ENCODE measurements at places on chromosomes 6 and 20. TPM values are rescaled to one million over a fixed set of nuclear protein-coding genes. Genes with fewer than 3 reads are reported as not detected.

DNA sequence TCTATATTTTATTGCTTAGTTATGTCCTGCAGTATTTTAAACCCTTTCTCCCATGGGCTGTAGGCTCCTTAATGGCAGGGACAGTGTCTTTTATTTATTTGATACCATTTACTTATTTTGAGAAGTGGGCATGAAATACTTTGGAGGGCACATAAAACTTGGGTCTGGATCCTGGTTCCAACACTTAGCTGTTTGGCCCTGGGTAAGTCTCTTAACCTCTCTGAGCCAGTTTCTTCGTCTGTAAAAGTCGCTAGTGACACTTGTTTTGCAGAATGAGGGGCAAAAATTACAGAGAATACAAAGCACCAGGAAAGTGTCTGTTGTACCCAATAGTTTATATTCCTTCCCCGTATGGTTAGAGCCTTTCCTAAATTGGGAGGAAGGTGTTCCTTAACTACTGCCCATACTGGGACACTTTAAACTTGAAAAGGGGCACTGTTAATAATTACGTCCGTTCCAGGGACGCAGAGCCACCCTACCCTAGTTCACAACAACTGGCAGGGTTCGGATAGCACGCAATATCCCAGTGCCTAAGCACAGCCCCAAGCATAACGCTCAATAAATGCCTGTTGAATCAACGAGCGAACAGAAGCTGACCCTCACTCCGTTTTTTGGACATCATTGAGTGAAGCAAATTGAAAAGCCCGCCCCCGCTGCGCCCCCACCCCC is 6.0 kb upstream of the ARMC12 start:
- H3K36me3 ChIP-seq = no peaks in the 10 kb centered on the region
- no peak for DNase-seq
- no peaks in the 10 kb centered on the region for H3K27me3 ChIP-seq
- H3K4me3 ChIP-seq = peak overlapping the region; percentile 95
- peak overlapping the region; percentile 12 for H3K27ac ChIP-seq

FNDC11 gene
- total RNA-seq = 1.5 TPM

GRCh38 chr6:43092635-43093034 is 16.5 kb downstream of the PTK7 start:
- no peak for DNase-seq
- peak overlapping the region; percentile 5 for H3K4me3 ChIP-seq
- peaks cover 66% of the 10 kb centered on the region for H3K4me1 ChIP-seq
- no peaks in the 10 kb centered on the region for H3K27me3 ChIP-seq

- no peaks in the 10 kb centered on the region for H3K27me3 ChIP-seq
- no peak overlapping the region for H3K27ac ChIP-seq
- DNase-seq = no peak
- peaks cover 19% of the 10 kb centered on the region for H3K4me1 ChIP-seq
- no peak overlapping the region for H3K4me3 ChIP-seq
Observed at GRCh38 chr6:31090973-31091364, 21.4 kb downstream of the C6orf15 start.

GRCh38 chr6:48996461-48997119 is 466.5 kb downstream of the MMUT start:
- H3K27ac ChIP-seq = no peak overlapping the region
- H3K4me1 ChIP-seq = no peaks in the 10 kb centered on the region

DNA sequence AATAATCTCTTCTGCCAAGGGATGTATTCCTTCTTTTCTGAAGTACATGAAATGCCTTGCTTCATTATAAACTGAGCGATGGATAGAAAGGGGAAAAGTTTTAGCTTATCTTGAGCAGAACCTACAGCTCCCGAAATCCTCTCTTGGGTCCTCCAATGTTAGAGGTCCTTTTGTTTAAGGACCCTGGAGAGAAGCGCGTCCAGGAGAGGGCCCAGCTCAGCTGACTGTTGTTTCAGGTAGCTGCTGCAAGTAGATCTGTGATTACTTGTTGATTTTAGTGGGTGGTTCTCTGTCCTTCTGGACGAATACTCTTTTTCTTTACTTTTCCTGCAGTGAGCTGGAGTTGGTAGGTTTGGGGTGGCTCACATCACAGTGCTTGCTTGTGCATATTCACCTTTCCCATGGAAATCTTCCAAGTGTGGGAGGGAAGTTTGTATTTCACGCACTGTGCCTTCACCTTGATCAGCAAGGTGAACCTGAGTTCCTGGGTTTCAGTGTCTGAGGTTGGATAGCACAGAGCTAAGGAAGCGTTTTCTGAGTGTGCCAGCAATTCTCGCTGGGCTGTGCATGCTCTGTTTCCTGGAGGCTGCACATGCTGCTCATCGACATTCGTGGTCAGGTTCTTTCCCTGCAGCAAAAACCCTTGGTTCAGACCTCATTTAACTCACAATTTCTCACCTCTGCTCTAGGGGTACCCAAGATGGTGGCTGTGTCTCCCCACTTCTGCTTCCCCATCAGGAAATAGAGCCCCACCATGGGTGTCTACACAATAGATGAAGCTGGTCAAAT is 176.3 kb downstream of the JARID2 start:
- H3K27ac ChIP-seq = no peak overlapping the region
- H3K36me3 ChIP-seq = peaks cover 26% of the 10 kb centered on the region
- no peak overlapping the region for H3K4me3 ChIP-seq
- no peak for DNase-seq

- H3K27me3 ChIP-seq = no peaks in the 10 kb centered on the region
- no peaks in the 10 kb centered on the region for H3K4me1 ChIP-seq
- no peak overlapping the region for H3K4me3 ChIP-seq
- no peak for DNase-seq
- no peaks in the 10 kb centered on the region for H3K36me3 ChIP-seq
Observed at GRCh38 chr6:45545416-45545815, 167.7 kb upstream of the SUPT3H start.

DNA sequence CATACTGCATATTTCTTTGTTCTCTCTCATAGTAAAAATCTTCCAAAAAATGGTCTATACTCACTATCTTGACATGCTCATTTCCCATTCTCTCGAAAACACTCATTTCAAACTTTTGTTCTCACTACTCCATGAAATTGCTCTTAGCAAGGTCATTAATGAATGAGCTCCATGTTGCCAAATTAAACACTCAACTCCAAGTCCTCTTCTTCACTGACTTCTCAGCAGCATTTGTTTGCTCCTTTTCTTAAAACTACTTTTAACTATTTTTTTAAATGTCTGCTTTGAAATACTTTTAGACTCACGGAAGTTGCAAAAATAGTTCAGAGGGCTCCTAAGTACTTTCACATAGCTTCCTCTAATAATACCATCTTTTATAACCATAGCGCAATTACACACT is 274.0 kb upstream of the PREP start:
- peaks cover 14% of the 10 kb centered on the region for H3K36me3 ChIP-seq
- H3K4me1 ChIP-seq = no peaks in the 10 kb centered on the region
- no peak overlapping the region for H3K27ac ChIP-seq
- DNase-seq = no peak
- no peak overlapping the region for H3K4me3 ChIP-seq
- H3K27me3 ChIP-seq = no peaks in the 10 kb centered on the region

GRCh38 chr6:16718356-16718755 is 42.9 kb downstream of the ATXN1 start:
- H3K27me3 ChIP-seq = no peaks in the 10 kb centered on the region
- peaks cover 26% of the 10 kb centered on the region for H3K4me1 ChIP-seq
- DNase-seq = no peak

GRCh38 chr20:53712212-53712977 is 118.8 kb upstream of the ZNF217 start:
- no peaks in the 10 kb centered on the region for H3K36me3 ChIP-seq
- no peak overlapping the region for H3K27ac ChIP-seq
- no peaks in the 10 kb centered on the region for H3K27me3 ChIP-seq
- no peak overlapping the region for H3K4me3 ChIP-seq
- H3K4me1 ChIP-seq = peaks cover 15% of the 10 kb centered on the region

CST8 gene
- total RNA-seq = not detected

PBOV1 gene
- total RNA-seq = not detected

Measured in neural crest cell (in vitro differentiated cells).